ENCODE measurements at places on chromosomes 1 and 21.

- peak; percentile 100 for DNase-seq
These were observed 5.7 kb upstream of the PPP1R15B start for GRCh38 chr1:204417074-204417997.

GRCh38 chr1:89737985-89738510, 82.8 kb upstream of the LRRC8D start:
- DNase-seq = no peak

GRCh38 chr1:207803678-207804077, 51.8 kb downstream of the CD46 start:
- DNase-seq = no peak

DNA sequence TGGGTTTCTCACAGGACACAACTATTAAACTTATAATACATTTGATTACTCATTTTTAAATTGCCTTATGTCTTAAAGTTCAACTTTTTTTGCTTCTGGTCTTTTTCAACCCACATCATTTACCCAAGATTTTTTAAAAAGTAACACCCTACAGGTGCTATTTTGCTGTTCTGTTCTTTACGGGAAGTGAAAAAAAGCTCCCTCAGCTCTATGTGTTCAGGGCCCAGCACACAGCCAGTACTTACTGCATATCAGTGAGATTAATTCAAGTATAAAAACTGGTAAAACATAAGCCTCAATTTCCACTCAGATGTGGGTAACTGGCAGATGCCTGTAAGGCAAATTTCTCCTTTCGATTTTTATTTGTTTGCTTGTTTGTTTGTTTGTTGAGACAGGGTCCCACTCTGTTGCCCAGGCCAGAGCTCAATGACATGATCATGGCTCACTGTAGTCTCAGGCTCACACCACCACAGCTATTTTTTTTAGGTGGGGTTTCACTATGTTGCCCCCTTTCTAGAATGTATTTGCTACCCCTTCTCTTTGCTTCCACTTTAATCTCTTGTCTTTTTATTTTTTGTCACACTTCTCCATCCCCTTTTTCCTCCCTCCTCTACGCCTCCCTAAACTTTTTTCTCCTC, 20.3 kb downstream of the RNASEL start:
- DNase-seq = no peak

- DNase-seq = no peak
These were observed 125.3 kb downstream of the TRABD2B start for GRCh38 chr1:47871799-47872353.

GRCh38 chr1:2194319-2194897, at the start of gene FAAP20:
FAAP20 (minus strand) TSS chr1:2194772; CDS start chr1:2194749, 23 bp downstream.
- peak; percentile 75 for DNase-seq

DNA sequence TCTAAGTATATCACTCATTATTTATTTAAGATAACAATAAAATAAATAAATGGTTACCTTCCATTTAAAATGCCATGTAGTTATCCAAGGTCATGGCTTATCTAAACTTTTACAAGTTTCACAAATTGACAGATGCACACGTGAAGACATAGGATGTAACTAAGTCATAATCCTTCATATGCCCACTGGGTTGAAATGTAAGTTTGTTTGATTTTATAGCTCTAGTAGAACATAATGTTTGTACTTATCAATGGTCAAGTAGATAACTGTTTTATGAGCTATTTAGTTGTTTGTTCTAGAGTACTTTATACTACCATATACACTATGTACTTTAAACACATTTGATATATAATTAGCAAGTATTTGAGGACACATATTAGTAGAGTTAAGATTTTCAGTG, 43.0 kb downstream of the ITGB3BP start:
- DNase-seq = no peak

- DNase-seq = no peak
These were observed 22.2 kb upstream of the LRRC3 start for GRCh38 chr21:44432841-44433790.

GRCh38 chr1:4969556-4970129, 315.2 kb downstream of the AJAP1 start:
- no peak for DNase-seq

DNA sequence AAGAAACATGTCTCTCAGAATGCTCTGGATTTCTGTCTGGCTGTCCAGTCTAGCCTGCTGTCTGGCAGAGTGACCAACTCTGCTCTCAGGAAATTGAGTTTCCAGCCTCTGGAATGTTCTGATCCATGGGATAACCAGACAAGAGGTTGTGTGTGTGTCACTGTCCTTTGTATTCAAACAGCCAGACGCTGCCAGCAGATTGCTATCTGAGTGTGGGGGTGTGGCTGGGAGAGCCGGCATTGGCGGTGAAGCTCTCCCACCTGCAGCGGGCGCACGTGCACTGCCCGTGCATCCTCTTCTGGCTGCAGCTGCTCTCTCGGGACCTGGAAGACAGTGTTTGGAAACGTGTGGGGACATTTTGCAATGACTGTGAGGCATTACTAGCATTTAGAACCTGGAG, 26.1 kb downstream of the PKP1 start:
- DNase-seq = peak; percentile 78

DNA sequence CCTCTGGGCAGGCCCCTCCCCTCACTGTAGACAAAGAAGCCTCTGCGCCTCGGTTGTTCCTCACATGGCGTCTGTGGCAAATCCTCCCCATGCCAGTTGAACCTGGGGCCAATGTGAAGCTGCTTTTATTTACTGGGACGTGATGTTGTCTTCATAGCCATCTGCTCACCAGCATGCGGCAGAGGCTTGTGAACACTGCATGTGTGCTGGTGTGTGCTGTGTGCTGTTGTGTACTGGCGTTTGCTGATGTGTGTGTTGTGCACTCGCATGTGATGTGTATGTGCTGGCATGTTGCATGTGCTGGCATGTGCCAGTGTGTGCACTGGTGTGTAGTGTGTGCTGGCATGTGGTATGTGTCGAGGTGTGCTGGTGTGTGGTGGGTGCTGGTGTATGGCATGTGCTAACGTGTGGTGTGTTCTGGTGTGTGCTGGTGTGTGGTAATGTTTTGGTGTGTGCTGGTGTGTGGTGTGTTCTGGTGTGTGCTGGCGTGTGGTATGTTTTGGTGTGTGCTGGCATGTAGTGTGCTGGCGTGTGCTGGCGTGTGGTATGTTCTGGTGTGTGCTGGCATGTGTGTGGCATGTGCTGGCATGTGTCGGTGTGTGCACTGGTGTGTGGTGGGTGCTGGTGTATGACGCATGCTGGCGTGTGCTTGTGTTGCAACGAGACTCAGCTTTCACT, 37.2 kb upstream of the TRAPPC10 start:
- no peak for DNase-seq

DNA sequence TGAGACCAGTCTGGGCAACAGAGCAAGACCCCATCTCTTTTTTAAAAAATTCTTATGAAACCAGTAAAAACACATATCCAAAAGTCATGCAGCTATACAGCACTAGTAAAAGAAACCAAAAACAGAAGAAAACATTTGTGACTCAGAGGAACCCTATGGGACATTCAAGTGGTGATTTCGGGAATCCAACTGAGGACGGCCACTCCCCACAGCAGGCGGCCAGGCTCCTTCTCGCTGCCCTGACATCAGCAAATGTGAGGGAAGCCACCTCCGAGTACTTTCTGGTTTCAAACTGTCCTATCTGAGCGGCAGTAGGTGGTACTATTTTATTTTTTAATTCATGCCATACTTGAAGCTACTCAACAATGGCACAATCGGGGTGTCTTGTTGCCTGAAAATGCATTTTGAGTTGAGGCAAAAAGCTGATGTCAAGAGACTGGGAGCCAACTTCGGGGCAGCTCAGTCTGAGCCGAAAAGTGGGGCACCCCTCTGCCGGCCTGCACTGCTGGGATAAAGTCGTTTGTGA, 3.3 kb downstream of the SUMO3 start:
- peak; percentile 41 for DNase-seq

- DNase-seq = no peak
These were observed 17.2 kb upstream of the PLA2G2E start for GRCh38 chr1:19940486-19941205.

DNA sequence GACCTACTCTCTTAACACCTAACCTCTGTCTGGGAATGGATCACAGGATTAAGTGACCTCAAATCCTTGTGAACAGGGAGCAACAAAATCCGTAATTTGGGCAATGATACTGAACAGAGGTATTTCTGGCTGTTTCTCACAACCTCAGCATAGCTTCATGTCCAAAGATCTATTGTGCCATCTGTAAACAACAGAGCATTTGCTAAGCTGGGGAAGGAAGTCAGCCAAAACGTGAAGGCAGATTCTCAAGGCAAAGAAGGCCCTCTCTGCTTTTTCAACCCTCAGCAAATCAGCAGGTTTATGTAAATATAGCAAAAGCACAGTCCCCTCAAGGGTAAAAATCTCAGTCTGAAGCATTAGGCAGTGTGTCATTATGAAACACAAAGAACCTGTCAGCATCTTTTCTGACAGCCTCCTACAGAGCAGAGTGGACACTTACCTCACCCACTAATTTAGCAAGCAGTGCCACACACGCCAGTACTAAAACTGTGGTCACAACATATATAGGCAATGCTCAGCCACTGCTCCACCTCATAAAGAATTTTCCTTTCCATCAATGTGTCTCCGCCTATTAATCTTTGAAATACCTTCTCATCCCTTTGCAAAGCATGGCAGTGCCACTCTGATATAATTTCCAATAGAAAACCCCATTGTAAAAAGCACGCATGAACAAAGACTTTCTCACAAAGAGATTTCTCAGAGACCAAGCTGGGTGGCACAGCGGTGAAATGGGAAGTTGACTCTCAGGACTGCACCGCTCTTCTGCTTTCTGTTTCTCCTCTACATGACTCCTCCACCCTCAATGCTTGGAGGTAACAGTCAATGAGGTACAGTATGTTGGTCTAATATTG, 188.0 kb downstream of the RERE start:
- DNase-seq = peak; percentile 42

GRCh38 chr21:36504067-36505058, 24.4 kb upstream of the CLDN14 start:
- DNase-seq = peak; percentile 54

DNA sequence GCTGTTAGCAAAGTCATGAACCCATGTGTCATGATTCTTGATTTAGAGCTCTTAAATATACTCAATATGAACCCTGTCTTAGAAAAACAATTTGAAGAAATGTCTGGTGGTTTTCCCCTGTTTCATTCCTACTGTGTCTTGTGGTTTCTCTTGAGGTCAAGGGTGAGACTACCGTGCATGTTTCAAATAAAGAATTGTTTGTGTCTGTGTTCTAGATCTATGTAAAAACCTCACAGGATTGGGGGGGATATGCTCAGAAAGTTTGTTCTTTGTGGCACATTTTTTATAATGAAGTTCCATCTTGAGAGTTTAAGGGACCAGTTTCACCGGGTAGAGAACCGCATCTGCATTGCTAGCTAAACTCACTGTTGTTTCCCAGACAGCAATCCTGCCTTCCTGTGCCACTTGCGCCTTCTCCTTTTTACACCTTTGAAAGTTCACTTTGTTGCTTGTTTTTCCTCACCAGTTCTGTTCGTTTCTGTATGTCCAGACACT, 30.9 kb upstream of the CACYBP start:
- DNase-seq = peak; percentile 70

- no peak for DNase-seq
These were observed 22.4 kb downstream of the TRPM2 start for GRCh38 chr21:44375761-44376241.

DNA sequence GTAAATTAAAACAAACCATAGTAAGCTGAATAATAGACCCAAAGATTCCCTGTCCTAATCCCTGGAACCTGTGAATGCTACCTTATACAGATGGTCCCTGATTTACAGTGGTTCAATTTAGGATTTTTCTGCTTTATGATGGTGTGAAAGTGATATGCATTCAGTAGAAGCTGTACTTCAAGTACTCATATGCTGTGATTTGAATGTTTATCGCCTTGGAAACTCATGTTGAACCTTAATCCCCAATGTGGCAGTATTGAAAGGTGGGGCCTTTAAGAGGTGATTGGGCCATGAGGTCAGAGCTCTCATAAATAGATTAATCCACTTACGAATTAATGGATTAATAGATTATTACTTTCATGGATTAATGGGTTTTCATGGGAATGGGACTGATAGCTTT, 10.6 kb upstream of the RRP15 start:
- DNase-seq = no peak

- DNase-seq = no peak
These were observed 1.8 kb upstream of the C1orf74 start for GRCh38 chr1:209786146-209786545.

DNA sequence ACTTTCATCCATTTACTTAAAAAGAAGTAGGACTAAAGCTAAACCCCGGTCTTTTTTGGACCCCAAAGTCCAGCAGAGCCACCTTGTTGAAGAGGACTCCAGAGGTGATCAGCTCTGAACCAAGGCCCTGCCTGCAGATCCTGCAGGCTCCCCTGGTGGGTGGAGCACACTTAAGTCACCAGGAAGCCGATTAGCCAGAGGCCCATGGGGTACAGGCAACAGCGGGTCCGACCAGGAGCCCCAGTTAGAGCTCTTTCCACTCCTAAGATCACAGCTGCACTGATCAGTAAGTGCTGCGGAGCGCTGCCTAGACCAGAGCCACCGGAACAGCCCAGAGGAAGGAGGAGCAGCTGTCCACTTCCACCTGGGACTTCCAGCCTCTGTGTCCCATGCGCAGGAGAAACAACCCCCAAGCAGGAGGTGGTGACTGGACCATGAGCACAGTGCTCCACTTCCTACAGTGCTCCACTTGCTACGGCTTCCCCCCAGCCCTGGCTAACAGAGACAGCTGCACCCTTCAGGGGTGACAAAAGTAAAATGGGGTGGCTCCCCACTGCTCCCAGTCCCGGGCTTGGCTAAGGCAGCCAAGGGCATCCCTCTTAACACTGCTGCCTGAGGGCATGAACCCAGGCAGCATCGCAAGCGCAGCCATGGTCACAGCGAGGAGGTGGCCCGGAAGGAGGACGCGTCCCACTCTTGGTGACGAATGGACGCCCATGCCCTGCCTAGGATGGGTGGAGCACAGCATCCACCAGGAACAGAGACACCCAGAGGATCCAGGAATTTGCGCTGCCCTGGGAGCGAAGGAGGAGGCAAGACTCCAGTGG, 58.0 kb downstream of the NPHP4 start:
- DNase-seq = no peak

GRCh38 chr21:29726044-29726443, 213.8 kb downstream of the GRIK1 start:
- no peak for DNase-seq

DNA sequence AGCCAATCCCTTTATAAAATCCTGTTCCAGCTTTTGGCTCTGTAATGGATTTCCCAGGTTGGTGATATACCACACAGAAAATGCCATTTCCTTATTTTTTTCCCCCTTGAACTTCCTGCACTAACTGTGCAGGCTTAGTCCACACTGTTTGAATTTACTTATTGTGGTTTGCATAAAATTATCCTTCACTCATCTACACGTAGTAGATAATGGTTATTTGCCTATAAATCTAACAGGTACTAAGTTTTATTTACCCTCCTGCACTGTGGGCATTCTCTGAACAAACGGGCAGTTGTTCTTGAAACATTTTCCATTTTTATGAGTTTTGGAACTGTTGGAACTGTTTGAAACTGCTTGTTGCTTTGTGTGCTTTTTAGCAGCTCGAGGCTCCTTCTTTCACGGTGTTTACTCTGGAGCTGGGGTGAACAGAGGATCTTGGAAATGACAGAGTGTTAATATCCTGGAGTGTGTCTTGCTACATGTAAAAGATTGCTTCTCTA, 23.0 kb upstream of the KIFAP3 start:
- DNase-seq = no peak

Data from EH (cell line).